ENCODE measurements at places on chromosomes 12 and 14.

DNA sequence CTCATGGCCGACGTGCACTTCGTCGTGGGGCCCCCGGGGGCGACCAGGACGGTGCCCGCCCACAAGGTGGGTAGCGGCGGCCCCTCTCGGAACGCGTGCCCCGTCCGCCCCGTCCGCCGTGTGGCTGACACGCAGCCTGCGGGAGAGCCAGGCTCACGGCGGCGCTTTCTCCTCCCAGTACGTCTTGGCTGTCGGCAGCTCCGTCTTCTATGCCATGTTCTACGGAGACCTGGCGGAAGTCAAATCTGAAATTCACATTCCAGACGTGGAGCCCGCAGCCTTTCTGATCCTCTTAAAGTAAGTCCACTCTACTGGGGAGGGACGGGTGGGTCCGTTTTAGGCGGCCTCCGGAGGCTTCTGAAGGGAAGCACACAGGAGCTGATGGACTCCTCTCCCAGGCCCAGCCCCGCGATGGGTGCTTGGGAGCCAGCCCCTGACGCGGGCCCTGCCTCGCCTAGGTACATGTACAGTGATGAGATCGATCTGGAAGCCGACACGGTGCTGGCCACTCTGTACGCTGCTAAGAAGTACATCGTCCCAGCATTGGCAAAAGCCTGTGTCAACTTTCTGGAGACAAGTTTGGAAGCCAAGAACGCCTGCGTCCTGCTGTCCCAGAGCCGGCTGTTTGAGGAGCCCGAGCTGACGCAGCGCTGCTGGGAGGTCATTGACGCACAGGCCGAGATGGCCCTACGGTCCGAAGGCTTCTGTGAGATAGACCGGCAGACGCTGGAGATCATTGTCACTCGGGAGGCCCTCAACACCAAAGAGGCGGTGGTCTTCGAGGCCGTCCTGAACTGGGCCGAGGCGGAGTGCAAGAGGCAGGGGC lies 1.1 kb downstream of the BTBD6 start:
- DNase-seq: no peak

- no peak for DNase-seq
These were observed 28.8 kb downstream of the SENP1 start for GRCh38 chr12:48077111-48077510.

DNA sequence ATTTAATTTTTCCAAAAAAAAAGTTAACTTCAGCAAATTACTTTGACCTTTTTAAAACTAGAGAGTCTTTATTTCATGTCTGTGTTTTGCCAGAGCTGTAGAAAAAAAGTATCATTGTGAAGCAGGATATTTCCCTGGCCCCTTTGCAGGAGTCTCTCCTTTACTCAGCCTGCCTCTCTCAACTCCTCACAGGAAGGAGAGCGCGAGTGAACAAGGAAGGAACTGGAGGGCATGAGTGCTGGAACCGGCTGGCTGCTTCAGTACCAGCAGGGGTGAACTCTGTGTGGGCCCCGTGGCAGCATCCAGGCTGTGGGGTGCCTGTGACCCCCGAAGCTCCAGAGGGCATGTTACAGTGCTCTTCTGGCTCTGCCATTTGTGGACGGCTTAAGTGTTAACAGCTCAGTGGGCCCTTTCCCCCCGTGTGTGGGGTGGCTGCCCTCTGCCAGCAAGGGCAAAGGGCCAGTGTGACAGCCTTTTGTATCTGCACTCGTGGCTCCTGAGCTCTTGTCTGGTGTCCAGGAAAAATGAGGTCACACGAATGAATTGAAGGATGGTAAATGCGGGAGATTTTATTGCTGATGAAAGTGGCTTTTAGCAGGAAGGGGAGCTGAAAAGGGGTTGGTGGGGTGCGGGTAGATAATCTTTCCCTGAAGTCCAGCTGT lies 76.6 kb upstream of the KCNH3 start:
- peak; percentile 24 for DNase-seq

- peak; percentile 59 for DNase-seq
These were observed 39.3 kb downstream of the SRRM4 start for GRCh38 chr12:119020406-119021360.

DNA sequence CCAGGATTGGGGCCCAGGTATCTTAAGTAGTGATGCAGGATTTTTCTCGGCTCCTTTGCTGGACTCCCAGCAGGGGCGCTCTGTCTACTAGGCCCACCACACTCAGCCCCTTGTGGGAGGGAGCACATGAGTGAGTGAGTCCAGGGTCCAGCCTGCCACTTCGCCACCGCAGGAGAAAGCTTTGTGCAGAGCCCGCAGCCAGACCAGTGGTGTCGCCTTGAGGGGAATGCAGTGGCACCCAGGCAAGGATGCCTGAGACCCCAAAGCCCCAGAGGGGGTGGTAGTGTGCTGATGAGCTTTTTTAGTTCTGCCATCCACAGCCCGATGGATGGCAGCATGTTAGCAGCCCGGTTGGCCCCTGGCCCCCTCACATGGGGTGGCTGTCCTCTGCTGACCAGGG lies 5.4 kb upstream of the MRPS35 start:
- DNase-seq: peak; percentile 33

- no peak for DNase-seq
These were observed 43.5 kb downstream of the CCDC177 start for GRCh38 chr14:69531135-69531534.

DNA sequence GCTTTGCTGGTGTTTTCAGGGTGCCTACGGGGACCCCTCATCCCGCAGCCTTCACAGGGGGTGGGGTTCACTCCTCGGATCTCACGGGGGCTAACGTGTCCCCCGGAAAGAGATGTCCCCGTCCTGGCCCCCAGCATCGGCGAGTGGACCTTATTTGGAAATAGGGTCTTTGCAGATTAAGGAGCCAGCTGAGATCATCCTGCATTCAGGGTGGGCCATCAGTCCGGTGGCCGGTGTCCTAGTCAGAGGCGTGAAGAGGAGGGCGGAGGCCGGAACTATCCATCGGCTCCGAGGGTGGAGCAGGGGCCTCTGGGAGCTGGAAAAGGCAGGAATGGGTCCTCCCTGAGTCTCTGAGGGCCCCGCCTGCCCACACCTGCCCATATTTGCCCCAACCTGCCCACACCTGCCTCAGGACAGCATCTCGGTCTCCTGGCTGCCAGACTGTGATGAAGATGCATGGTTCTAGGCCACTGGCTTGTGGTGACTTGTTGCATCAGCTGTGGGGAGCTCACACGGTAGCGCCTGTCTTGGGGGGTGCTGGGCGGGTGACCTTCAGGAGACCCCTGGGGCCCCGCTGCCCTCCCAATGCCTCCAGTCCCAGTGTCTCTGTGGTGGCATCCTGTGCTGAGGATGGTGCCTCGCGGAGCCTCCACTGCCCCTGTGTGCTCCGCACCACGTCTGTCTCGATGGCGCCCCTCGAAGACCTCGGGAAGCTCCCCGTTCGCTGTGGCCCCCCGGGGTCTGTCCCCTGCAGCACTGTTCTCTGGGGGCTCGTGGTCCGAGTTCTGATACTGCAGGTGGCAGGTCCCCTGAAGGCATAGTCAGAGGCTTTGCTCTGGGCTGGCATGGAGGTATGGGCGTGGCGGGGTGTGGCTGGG lies 14.7 kb downstream of the NOC4L start:
- peak; percentile 64 for DNase-seq
